Activated CD4-positive, alpha-beta T cell treated with anti-CD3 and anti-CD28 coated beads, Interleukin-2, amount 50 U/mL, for 24 hours (primary cell): ENCODE measurements at places on chromosomes 3 and 15.
A peak's percentile ranks its signal among the peaks of the same experiment; 100 is the strongest.

- no peak for DNase-seq
Measured at GRCh38 chr3:168475704-168476103, 380.0 kb upstream of the GOLIM4 start.

- no peak for DNase-seq
Measured at GRCh38 chr3:71285086-71285485, 298.4 kb downstream of the FOXP1 start.

DNA sequence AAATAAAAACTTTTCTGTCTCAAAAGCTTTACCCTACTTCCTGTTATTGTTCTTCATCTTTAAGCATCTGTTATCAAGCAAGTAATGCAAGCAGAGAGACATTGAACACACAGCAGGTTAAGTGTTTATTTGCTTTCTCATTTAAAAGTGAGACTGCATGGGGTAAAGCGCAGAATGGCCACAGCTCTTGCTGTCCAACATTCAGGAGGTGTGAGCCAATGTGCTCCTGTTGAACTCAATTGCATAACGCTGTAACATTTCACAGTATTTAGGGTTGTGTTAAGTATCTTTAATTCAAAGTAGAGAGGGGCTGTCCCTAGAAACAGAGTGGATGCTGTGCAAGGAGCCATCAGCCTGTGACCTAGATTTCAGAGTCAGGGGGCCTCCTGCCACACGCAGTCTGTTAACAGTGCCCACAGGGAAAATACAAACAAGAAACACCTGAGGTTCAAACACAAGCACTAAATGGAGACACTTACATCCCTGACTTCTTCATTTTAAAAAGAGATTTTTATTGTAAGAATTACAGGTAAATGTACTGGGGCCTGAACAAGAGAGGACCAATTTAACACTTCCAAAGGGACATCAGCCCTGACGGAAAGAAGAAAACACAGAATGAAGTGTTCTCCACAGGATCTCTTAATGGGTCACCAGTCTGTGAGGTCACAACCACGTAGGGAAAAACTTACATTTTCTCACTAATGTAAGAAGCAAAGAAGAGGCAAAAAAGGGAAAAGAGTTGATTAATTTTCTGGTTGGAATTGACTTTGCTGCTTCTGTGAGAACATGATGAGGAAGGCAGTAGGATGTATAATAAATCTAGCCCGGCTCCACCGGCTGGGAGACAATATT, 815.1 kb downstream of the VGLL3 start:
- DNase-seq: no peak

- no peak for DNase-seq
Measured at GRCh38 chr15:67241132-67241855, 13.2 kb downstream of the AAGAB start.

DNA sequence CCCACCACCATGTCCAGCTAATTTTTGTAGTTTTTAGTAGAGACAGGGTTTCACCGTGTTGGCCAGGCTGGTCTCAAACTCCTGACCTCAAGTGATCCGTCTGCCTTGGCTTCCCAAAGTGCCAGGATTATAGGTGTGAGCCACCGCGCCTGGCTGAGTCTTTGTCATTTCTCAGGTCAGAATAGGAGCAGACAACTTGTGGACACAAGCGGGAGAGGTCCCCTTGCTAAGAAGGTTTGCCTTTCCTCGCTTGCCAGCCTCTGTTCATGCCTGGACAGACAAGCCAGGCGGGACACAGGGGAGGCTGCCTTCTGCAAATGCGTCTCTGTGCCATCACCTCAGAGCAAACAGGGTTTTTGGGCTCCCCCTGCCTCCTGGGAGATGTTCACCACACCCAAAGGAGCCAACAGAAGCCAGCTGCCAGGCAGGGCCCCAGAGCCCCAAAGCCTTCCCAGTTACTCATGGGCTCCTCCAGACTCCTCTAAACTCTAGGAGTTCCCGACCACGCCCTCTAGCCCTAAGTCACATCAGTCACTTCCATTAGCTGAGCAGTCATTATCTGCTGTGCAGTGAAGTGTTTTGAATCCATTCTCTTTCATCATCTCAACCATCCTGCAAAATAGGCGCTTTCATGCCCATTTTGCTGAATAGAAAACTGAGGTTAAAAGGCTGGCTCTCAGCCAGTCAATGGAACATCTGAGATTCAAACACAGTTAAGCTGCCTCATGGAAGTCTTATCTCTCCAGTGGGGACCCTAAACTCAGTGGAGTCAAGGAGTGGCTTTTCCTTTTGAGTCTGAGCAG, 245.0 kb downstream of the UACA start:
- DNase-seq: no peak

DNA sequence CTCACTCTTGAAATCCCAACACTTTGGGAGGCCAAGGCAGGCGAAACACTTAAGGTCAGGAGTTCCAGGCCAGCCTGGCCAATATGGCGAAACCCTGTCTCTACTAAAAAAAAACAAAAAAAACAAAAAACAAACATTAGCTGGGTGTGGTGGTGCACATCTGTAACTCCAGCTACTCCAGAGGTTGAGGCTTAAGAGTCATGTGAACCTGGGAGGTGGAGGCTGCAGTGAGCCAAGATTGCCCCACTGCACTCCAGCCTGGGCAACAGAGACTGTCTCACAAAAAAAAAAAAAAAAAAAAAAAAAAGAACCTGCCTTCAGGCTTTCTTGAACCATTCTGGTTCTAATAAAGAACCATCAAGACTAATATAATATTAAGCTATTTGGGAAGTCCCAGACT, 16.5 kb downstream of the ARPP19 start:
- no peak for DNase-seq

DNA sequence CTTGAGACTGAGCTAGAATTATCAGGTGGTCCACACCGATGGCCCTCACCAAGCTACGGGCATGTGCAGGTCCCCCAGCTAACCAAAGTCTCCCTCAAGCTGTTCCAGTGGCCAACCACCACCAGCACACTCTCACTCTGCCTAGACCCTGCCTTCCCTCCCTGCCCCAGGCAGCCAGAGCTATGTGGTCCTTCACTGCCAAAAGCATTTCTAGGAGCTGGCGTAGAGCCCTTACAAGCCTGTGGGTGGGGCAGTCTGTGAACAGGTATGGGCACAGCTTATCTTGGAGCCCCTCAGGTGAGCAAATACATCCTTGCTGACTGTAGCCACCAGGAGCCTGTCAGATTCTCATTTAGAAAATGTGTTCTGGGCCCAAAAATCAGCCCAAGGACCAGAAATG, 159.8 kb upstream of the PPP2R3A start:
- no peak for DNase-seq

GRCh38 chr3:150521463-150521862, 24.8 kb downstream of the SERP1 start:
- DNase-seq: no peak

GRCh38 chr15:82942691-82943090, 9.8 kb downstream of the HOMER2 start:
- no peak for DNase-seq

- DNase-seq: no peak
Measured at GRCh38 chr3:66396161-66396760, 104.6 kb downstream of the LRIG1 start.

GRCh38 chr3:154217671-154218070, 96.5 kb downstream of the ARHGEF26 start:
- DNase-seq: no peak

DNA sequence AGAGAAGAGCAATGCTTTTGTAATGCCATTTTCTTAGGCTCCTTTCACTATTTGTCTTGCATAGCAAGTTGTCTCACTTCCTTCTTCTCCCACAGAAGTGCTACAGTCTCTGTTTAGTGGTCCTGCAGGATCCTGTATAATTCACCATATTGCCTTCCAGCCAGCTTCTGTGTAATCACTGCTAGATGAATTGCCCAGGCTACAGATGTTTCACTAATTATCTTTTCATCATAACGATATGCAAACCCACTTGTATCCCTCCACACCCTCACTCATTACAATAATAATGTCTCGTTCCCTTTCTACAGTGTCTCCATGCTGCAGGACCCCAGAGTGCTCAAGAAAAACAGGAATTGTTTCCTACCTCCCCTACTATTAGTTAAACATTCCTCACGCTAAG, 402.9 kb downstream of the TBL1XR1 start:
- no peak for DNase-seq

- DNase-seq: no peak
Measured at GRCh38 chr3:141431411-141432378, 55.1 kb upstream of the RASA2 start.

DNA sequence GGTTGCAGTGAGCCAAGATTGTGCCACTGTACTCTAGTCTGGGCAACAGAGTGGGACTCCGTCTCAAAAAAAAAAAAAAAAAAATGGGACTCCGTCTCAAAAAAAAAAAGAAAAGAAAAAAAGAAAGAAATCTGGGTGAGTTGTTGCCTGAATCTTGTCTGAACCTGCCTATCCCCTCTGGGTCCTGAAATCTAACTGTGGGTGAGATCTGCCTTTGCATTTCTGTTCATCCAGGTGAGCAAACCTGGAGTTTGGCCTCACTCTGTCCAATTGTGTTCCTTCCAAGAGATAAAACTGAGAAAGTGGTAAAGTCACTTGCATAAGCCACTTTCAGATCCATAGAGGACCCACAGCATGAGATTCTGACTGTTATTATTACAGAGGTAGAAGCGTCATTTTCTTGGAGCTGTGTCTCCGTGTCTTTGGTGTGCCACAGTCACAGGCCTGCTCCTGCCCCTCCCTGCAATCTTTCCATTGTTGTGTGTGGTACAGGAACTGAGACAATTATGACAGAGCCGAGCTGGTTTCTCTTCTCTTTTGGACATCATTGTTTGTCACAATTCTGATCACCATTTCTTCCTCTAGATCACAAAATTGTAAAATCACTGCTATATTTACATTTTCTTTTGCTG, 235.9 kb downstream of the LPP start:
- DNase-seq: peak; percentile 59

DNA sequence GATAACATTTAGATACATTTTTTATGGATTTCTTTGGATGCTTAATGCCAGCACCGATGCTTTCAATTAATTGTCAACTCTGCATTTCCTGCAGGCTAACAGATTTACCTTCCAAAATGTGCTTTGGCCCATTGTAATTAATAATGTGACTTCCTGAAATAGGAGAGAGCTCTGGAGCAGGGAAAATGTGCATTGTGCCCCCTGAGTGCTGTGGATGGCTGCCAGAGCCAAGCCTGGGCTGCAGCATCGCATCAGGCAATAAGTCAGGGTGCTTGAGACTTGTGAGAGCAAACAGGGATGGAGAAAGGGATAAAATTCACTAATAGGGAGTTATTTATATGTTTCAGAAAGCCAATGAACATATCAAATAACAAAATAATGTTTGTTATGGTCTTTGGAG, 133.8 kb downstream of the MOBP start:
- no peak for DNase-seq

DNA sequence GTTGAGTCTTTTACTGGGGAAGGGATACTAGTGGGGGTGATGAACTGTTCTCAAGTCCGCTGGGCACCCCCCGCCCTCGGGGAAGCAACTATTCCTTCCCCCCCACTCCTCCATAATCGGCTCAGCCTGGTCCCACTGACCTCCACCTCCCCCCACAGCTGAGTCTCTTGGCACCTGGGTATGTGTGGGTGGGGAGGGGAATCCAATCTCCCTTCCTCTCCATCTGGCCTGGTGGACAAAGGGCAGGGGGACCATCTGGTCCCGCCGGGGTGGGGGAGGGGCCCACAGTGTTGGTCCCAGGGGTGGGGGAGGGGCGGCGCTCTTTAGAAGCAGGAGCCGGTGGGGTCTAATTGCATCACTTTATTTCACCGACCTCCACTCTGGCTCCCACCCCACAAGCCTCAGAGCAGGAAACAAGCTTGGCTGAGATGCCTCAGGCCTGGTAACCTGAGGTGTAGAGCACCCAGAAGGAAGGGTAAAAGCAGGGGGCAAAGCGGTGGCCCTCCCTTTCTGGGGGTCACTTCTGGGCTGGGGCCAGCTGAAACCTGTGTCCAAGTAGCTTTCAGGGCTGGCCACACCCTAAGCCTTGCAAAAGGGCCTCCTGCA, 1.0 kb upstream of the PCBP4 start:
- no peak for DNase-seq

DNA sequence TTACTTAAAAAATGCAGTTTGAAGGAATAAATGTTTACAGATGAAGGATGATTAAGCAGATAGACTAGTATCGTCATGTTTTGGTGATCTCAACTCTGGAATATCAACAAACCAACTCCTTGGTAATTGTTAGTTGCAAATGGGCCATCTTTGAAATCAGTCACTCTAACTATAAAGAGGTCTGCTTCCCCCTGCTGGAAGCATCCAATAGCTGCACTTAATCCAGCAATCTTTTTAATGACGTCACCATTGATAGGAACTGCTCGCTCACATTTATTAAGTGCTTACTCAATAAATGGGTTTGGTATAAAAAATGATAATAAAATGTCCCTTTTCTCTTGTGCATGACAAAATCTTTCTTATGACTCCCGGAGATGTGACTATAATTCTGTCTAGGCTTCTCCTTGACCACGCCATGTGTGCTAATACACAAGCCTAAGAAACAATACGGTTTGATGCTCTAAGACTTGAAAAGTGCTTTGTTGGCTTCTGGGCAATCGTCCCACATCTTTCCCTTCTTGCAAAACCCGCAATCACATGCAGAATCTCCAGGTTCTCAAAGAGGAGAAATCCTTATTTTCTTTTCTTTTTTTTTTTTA, 227.6 kb upstream of the POU1F1 start:
- peak; percentile 7 for DNase-seq

DNA sequence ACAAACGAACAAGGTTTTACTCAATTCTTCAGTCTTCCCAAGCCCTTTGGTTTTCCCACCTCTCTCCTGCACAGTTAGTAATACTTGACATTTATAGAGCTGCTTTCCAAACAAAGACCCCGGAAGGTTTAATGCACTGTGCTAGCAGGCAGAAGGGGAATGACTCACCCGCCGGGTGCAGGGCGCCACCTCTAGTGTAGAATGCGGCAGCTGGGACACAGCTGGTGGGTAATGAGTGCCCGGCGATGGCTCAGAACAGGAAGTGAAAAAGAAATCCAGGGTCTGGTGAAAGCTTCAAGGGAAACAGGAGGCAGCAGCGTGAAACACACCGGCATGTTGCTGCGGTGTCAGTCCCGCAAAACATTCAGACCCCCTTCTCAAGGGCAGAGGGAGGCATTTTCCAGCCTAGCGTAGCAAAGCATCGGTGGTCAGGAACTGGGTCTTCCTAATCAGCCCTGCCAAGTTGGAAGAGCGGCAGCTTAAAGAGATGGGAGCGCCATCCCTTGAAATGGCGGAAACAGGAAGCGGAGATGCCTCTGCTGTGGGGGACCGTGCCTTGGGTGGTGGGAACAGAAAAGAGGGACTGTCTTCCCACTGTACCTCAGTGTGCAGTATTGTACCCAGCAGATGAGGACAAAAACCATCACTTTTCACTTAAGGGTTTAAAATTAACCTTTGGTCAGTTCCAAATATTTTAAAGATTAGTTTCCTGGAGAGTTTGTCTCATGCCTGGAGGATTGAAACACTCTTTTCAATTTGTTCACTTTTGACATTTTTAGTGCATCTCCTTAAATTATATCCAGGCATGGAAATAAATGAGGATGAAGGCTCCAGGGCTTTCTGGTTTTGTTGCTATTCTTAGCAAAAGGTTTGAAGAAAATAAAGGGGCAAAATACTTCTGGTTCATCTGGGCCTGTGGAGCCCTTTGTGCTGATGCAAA, 160.7 kb upstream of the MCTP2 start:
- no peak for DNase-seq
